ENCODE measurements at places on chromosomes 16 and 17.
A peak's percentile ranks its signal among the peaks of the same experiment; 100 is the strongest.

GRCh38 chr17:74426551-74427047 lies 5.3 kb upstream of the GPRC5C start:
- DNase-seq = no peak

DNA sequence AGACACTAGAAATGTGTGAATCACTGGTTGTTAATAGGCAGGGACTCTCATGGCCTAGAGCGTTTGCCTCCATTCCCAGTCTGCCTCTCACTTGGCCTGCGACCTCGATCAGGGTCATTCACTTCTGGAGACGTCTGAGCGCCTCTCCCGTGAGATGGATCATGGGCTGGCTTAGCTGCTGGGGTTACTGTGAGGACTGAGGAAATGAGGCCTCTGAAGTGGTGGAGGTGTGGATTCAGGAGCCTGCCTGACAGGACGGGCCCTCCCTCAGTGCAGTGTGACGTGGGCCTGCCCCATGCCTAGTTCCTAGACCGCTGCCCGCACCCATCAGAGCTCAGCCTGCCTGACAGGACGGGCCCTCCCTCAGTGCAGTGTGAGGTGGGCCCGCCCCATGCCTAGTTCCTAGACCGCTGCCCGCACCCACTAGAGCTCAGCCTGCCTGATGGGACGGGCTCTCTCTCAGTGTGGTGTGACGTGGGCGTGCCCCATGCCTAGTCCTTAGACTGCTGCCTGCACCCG lies 61.9 kb downstream of the BANP start:
- peak; percentile 77 for DNase-seq

- DNase-seq = no peak
These were observed 114.5 kb downstream of the AXIN2 start for GRCh38 chr17:65446838-65447526.

DNA sequence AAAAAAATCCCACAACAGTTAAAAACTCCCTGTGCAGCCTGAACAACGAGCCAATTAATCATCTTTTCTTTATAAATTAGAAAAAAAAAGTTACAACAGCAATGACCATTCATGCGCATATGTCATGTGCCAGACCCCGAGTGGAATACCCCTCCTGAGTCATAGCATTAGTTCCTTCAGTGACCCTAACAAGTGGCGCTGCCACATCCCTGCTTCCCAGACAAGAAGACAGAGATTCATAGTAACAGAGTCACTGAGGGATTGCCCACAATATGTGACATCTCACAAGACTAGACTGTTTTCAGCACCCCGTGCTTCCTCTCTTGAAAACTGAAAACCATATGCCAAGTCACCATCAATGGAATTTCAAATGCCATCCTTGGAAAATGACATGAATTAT lies 7.9 kb downstream of the UMOD start:
- DNase-seq = no peak

GRCh38 chr16:6722786-6723185 lies 609.9 kb upstream of the RBFOX1 start:
- no peak for DNase-seq

GRCh38 chr16:67666032-67666551 lies 458 bp downstream of the ENKD1 start:
- DNase-seq = peak; percentile 67

- DNase-seq = peak; percentile 31
These were observed 125.5 kb upstream of the HSBP1 start for GRCh38 chr16:83682116-83682867.

DNA sequence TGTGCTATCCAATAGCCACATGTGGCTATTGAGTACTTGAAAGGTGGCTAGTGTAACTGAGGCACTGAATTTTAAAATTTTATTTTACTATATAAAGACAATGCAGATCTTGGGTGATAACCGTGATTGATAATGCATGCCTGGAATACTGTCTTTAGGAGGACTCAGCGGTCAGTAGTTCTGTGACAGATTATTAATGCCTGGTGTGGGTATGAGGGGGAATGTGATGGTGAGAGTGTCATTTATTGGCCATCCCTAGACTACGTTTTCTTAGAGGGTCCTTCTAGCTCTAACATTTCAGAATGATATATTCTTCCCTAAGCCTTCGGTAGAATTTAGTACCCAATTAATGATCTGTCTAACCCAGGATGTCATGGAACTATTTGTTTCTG lies 157.6 kb downstream of the CPPED1 start:
- no peak for DNase-seq

- DNase-seq = no peak
These were observed 84.8 kb upstream of the TNRC6C start for GRCh38 chr17:77873500-77874302.

DNA sequence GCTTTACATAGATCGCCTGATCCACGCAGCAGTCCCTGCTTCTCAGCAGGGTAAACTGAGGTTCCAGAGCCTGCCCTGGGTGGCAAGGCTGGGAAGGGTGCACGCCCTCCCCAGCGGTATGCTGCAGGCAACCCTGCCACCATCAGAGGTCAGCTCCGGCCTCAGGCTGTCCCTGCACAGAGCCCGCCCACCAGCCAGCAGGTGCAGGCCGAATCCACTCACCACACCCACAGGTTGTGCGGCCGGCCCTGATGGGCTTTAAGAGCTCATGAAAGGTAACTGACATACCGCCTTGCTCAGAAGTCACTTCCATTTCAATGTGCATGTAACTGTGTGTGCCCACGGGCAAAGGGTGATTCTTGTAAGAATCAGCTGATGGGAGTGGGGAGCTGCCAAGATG lies 7.1 kb downstream of the RBFOX3 start:
- no peak for DNase-seq

DNA sequence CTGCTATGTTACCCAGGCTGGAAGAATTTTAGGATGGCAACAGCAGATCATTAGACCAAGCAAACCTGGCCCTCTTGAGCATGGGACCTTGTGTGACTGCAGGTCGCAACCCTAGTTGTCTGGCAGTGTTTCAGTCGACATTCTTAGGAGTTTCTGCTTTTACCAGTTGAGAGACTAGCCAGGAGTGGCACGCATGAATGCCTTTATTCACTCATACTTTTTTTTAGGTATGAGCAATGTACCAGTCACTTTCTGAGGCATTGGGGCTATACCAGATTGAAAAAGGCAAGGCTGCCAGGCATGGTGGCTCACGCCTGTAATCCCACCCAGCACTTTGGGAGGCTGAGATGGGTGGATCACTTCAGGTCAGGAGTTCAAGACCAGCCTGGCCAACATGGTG lies 28.2 kb upstream of the HAS3 start:
- DNase-seq = no peak

GRCh38 chr16:50152807-50153595 lies at the start of gene TENT4B:
TENT4B (plus strand) TSS chr16:50153306; CDS start chr16:50153622, 316 bp downstream.
- DNase-seq = peak; percentile 88

DNA sequence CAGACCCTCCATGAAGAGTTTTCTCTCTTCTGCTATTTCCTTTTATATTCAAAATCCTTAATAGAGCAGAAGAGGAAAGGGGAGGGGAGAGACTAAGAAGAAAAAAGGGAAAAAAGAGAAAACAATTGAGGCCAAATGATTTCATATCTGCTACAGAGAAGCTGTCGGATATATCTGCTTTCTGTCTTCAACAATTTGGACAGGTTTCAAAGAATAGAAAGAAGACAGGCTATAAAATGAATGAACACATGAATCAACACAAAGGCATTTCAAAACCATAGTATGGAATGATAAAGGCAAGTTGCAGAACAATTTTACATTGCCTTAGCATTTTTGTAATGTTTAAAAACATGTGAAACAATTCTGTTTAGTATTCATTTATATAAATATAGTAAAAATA lies 4.7 kb upstream of the CMTR2 start:
- no peak for DNase-seq

DNA sequence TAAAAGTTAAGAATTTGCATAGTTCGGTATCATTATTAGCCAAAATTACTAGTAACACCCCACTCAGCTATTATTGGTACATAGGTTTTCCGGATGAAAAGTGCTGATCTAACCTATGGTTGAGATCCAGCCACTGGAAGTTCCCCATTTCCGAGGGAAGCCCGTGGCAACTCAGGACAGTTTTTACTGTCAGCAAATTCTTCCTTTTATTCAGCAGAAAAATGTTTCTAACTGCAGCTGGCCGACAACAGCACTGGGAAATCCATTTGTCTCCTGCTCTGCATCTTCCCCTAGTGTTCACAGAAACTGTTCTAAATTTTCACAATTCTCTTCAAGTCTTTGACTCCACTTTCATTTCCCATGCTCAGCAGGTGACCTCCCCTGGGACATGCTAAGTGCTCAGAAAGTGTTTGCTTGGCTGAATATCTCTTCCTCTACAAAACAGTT lies 15.5 kb upstream of the MMD start:
- DNase-seq = no peak

DNA sequence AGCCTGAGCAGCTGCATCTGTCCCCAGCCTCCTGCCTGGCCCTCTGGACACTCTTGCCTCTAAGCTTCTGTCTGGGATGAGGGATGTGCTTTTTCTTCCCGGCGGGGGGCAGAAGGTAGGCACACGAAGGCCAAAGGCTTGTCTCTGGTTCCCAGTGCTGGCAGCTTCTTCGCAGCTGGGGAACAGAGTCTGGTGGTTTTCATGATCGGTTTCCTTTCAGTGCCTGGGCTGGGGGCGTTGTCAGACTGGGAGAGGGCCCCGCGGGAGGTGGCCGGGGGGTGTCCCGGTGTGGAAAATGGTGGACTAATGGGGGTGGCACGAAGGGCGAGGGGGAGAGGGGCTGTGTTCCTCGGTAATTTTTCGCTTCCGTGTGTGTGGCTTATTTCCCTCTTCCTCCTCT lies 988 bp downstream of the RAP1GAP2 start:
- DNase-seq = no peak

DNA sequence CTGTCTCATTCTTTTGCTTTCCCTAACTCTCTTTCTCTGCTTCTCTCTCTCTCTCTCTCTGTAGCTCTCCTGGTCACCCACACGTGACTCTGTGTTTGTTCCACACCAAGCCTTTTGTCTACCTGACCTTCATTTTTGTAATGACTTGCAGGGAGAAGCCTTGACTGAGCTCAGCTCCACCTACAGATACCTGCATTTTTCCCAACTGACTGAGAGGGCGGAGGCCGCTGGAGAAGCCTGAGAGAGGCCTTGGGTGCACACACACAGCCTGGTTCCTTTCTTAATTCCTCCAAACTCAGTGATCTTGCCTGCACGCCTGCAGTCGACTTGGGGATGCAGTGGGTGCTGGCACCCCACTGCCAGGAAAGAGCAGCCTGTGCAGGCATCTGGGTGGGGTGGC lies 68.8 kb downstream of the LYRM1 start:
- no peak for DNase-seq

All from mesenchymal stem cell (in vitro differentiated cells and primary cell).